Activated CD8-positive, alpha-beta memory T cell treated with anti-CD3 and anti-CD28 coated beads for 48 hours (primary cell): ENCODE measurements at places on chromosomes 3 and 15.
A peak's percentile ranks its signal among the peaks of the same experiment; 100 is the strongest.

DNA sequence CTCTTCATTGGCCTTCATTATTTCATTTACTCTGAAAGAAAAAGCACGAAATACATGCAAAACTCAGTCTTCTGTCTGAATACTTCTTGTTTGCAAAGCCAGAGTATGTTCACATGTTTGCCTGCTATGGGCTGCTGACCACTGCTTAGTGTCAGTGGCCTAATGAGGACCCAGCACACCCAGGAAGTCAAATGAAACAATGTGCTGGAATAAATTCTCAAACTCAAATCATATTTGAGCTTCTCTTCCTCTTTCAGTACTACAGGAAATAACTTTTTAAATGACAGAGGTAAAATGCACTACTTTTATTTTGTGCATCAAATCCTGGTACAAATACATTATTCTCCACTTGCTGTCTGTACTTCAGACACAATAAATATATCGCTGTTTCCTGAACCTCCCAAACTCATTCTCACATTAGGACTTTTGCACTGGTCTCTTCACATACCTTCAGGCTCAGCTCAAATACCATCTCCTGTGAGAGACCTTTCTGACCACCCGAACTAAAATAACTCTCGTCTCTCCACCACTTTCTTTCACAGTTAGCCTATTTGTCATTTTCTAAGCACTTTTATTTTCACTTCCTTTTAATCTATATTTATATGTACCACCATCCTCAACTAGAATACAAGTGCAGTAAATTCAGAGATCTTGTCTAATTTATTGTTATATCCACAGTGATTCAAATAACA, 176.8 kb downstream of the TUSC7 start:
- no peak for DNase-seq

GRCh38 chr3:5271372-5271683, 83.8 kb downstream of the EDEM1 start:
- no peak for DNase-seq

DNA sequence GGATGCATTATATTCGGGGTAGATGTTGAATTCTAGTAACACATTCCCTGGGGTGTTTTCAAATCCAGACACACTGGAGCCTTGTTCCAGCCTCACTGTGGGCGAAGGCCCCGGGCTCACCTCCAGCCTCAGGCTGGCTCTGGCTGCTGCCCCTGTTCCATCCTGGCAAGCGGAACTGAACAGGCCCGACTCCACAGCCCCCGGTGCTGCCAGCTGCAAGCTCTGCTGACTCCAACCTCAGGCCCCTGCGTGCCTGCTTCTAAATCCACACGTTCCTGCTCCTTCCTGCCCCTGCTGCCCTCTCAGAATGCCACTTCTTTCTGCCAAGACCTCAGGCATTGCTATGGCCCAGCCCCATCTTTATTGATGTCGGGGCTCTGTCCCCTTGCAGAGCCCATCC, 90.6 kb downstream of the LIPC start:
- no peak for DNase-seq

DNA sequence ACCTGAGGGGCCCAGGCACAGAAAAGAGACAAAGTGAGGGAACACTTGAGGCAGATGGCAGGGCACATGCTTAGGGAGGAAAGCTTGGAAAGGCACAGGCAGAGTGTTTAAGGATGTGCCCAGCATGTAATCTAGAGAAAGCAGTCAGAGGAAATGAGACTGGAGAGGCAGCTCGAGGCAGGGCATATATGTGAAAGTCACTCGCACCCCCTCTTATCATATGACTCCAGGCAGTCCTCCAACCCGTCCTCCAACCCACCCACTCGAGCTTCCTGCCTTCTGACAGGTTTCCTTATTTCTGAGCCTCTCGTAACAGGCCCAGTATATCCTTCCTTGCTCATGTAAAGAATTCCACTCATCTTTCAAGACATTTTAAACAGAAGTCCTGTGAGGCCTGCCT, 294.0 kb downstream of the SOX2 start:
- no peak for DNase-seq

GRCh38 chr3:54681706-54682105, 246.2 kb downstream of the LRTM1 start:
- DNase-seq: no peak

DNA sequence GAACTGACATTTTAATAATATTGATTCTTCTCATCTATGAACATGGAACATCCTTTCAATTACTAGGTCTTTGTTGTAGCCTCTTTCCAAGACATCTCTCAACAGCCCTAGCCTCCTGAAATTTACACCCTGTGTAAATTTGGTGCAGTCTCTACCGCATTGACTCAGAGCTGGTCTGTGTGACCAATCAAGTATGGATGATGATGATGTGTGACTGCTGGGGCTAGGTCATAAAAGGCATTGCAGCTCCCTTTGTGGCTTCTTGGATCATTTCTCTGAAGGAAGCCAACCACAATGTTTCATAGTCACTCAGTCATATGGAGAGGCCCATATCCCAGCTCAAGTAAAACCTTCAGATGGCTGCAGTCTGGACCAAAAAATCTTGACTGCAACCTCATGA, 62.1 kb upstream of the FAM3D start:
- no peak for DNase-seq

DNA sequence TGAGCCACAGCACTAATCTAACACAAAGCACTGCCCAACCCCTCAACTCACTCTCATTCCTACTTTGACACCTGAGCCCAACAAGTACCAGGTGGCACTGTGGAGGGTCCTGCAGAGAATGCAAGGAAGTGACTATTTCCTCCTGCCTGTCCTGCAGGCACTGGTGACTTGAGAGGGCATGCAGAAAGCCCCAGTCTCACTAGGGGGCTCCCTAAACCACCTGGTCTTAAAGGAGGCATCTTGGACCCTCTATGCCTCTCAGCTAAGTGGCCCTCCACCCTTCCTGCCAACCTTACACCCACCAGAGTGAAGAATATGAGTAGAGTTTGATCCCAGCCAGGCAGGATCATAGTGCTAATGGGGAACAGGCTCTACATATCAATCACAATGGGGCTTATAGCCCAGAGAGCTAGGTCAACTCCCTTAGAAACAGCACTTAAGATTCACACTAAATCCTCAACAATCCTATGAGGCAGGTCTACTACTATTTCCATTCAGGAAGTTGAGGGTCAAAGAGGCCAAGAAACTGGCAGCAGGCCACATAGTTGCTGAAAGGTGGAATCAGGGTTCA, 15.2 kb downstream of the TRAIP start:
- no peak for DNase-seq

- no peak for DNase-seq
Measured at GRCh38 chr15:66766282-66767230, 64.5 kb downstream of the SMAD6 start.

DNA sequence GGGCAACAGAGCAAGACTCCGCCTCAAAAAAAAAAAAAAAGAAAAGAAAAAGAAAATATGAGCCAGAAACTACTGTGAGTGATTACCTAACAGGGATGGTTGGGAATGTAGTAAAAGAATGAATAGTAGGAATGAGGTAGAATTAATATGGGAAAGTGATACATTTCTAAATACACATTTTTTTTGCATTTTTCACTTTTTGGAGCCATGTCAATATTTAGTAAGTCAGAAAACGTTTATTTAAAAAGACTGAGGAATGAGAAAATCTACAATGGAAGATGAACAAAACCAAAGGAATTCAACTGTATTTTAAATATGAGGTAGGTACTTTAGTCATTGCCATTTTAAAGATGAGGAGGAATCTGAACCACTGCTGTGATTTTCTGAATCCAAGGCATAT, 817.2 kb upstream of the CADM2 start:
- DNase-seq: no peak

GRCh38 chr3:190122198-190122771, 1.6 kb upstream of the P3H2 start:
- no peak for DNase-seq

- no peak for DNase-seq
Measured at GRCh38 chr15:65653341-65653740, 31.6 kb downstream of the SLC24A1 start.

GRCh38 chr15:101501703-101502373, 12.3 kb upstream of the PCSK6 start:
- peak; percentile 27 for DNase-seq

GRCh38 chr3:27467545-27467944, 16.6 kb downstream of the SLC4A7 start:
- no peak for DNase-seq

DNA sequence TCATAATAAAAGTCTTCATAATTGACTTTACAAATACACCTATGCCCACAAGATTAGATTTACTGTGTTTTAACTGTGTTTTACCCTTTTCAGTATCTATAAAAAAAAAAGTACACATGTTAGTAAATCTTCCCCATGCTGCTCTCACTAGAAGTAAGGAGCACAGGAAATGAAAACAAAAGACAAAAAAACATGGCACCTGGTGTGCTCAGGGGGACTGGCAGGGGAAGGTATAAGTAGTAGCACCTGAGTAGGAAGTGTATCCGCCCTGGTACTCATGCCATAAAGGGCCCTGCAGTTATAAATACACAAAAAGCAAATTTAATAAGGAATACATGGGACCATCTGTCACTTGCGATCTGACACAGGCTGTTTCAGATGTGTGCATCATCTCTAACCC, 8.9 kb upstream of the ALDH1A2 start:
- DNase-seq: no peak

DNA sequence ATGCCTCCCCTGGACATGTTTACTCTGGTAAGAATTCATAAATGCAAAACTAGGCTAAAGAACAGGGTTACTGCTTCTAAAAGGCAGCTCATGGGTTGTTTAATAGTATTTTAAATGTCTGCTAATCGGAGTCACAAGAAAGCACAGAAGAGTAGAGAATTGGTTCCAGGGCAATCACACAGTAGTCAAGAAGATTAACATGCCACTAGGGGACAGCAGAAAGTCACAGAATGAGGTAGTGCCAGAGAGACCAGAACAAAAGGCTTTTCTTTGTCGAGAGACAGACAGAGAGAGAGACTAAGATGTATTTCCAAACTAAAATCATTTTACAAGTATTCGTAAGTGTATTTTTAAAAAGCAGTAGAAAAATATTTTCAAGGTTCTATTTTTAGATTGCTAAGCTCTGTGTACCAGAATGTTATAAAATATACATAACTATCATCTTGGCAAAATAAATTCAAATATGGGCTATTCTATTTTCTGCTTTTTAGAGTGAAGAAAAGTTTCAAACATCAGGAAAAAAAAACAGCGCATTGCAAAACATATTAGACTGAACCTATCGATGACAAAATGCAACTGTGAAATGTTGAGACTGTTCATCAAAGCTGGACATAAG, 78.3 kb upstream of the CDIN1 start:
- DNase-seq: no peak

- no peak for DNase-seq
Measured at GRCh38 chr3:148466143-148466542, 231.6 kb upstream of the AGTR1 start.

GRCh38 chr15:98383571-98383970, 264.8 kb upstream of the IGF1R start:
- no peak for DNase-seq

GRCh38 chr3:171365489-171365888, 94.7 kb downstream of the TNIK start:
- DNase-seq: no peak

DNA sequence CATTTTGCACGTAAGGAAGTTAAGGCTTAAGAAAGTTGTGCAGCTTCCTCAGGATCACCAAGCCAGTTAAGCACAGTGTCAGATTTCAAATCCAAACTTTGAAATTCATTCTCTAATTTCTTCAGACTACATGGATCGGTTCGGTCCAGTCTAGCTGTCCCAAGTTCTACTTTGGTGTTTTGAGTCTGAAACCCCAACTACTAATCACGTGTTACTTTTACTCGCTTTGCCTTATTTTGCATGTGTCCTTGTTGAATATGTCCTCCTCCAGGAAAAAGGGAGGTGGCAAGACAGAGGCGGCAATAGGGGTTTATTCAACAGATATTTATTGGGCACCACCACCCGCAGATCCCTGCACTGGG, 522 bp upstream of the GXYLT2 start:
- DNase-seq: no peak

DNA sequence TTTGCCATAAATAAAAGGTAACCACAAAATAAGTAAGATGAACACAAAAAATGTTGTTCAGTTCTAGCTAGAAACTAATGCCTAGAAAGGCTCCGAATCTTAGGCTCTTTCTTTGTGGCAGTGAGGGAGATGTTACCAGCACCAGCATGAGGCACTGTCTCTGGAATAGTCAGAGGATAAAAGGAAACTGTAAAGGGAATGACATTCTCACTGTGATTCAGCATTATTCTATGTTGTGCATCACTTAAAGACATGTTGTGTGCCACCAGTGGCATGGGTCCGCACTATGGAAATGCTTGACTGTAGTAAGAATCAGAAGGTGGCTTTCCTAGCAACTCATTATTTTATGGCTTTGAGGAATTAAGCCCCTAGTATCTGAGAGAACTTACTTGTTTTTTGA, 70.8 kb downstream of the SEC22A start:
- no peak for DNase-seq

DNA sequence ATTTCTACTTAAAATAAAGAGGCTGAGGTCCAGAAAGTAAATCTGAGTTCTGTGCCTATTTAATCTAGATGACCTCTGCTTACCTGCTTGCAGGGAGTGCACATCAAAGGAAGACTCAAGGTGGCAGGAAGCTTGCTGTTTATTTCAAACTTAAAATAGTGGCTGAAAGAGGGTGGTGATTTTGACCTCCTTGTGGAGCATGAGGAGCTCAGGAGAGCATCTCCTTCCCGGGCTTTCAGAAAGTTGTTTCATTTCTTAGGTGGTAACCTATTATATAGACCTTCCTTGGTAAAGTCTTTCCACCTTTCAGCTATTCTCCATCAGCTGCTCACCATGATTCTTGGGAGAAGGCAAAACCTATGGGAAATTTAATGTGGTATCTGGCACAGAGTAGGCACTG, 494 bp downstream of the GCSAM start:
- no peak for DNase-seq

GRCh38 chr3:142779591-142779990, 55.8 kb downstream of the TRPC1 start:
- no peak for DNase-seq

GRCh38 chr15:90086868-90087268, 15.4 kb downstream of the IDH2 start:
- no peak for DNase-seq

GRCh38 chr15:77057685-77058084, 13.2 kb downstream of the TSPAN3 start:
- DNase-seq: no peak

- no peak for DNase-seq
Measured at GRCh38 chr15:59276225-59277178, 69.9 kb downstream of the LDHAL6B start.

- no peak for DNase-seq
Measured at GRCh38 chr3:60010781-60011180, 961.0 kb upstream of the CFAP20DC start.

DNA sequence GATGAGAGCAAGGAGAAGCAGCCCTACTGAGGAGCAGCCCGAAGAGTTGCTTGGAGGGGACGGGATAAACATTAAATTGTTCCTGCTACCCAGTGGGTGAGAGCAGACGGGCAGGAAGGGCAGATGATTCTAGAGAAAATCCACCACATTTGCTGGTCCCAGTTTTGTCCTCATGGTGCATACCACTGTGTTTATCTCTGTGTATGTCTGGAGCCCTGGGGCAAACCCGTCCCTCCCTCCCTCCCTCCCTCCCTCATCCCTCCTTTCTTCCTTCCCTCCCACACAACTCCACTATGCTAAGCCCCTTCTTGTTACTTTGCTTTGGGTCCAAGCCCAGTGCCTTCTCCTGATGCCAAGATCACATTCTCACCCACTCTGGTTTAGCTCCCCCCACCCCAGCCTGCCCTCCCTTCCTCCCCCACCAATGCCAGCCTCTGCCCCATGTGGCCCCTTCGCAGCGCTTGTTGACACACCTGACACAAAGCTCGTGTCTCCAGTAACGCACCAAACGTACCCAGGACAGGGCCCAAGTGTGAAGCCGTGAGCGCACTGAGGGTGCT, 194.8 kb downstream of the ATP10A start:
- DNase-seq: no peak
